Breast epithelium (tissue), 4 donors: ENCODE measurements at places on chromosomes 11 and 22.

GRCh38 chr11:61480994-61481335, 27.6 kb upstream of the LRRC10B start:
- DNase-seq: no peak

GRCh38 chr11:63510360-63511047, 4.6 kb downstream of the LGALS12 start:
- DNase-seq: no peak

DNA sequence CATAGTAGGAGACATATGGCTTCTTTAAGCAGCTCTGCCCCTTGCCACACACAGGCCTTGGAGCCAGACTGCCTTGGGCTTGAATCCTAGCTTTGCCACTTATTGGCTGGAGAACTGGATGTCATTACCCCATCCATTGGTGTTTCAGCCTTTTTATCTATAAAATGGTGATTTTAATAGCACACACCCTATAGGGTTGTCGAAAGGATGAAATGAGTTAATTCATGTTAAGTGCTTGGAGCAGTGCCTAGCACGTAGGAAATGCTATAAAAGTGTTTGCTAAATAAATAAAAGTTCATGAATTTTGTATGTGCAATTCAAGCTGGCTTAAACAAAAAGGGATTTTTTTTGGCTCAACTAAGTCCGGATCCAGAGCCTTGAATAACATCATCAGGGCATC, 120.7 kb downstream of the TIMP3 start:
- DNase-seq: no peak

GRCh38 chr22:46650078-46650810, 30.1 kb downstream of the GRAMD4 start:
- no peak for DNase-seq

GRCh38 chr11:66915866-66916265, 42.3 kb downstream of the PC start:
- peak; percentile 43 for DNase-seq

DNA sequence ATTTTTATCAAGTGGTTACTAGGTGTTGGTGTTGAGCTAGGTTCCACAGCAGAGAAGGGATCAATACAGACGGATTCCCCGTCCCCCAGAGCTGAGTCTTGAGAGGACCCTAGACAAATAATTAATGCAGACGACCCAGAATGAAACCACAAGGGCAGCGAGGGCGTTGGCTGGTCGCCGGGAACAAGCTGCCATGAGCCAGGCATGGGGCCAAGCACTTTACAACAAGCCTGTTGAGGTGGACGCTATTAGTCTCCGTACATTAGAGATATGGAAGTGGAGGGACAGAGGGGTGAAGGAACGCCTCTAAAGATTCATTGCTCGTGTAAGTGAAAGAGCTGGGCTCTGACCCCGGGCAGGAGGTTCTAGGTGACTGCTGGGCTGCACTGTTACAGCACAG, 77.1 kb upstream of the EIF3D start:
- no peak for DNase-seq

DNA sequence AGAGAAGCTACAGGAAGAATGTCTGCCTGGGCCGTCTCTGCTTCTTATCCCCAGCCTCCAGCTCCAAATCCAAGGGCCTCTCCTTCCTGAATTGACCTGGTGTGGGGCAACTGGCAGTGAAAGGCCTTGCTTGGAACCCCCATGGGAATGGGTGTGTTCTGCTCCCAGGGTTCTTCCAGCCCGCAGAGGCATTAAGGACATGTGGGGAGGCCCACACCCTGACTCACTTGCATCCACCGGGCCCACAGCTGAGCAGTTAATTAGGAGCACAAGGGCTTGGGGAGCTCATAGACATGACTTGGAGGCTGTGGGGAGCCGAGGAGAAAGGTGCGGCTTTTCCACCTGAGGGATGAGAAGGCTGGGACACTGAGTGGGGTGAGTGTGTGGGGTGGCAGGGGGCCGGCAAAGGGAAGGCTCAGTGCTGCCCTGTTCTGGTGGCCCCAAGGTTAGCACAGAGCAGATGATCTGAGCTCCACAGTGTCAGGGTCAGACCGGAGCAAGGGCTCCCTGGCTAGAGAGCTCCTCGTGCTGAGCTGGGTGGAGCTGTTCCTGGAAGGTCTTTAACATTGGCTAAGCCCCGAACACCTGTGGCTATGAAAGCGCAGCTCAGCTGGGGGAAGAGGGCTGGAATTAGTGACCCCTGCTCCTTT, 64.5 kb upstream of the NECTIN1 start:
- no peak for DNase-seq

DNA sequence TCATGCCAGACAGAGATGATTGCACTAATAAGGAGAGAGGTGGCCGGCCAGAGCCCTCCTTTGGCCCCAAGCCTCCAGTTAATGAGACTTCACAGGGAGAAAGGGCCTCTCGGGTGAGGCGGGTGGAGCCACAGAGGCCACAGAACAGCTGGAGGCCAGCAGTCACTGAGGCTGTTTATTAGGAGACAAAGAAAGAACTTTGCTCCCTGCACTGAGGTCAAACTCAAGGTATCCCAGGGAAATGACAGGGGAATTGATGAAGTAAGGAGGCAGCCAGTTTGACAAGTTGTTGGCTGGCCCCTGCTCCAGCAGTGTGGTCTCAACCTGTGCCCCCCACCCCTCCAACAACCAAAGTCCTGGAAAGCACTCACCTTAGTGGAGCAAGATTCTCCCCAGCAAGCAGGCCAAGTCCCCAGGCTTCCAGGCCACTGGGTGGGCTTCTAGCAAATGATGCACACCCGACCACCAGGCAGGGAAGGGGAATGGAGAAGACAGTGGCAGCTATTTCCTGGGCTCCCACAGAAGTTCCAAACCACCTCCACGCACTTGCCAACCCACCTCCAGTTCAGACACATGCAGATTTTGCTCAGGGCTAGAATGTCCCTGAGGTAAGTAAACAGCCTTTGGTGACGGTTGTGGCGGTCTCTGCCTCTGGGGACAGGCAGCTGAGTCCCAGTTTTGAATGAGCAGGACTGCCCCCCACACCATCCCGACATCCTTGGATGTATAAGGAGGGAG, 53.2 kb downstream of the RPUSD4 start:
- no peak for DNase-seq

GRCh38 chr11:70173018-70173417, 30.1 kb upstream of the FADD start:
- DNase-seq: no peak

DNA sequence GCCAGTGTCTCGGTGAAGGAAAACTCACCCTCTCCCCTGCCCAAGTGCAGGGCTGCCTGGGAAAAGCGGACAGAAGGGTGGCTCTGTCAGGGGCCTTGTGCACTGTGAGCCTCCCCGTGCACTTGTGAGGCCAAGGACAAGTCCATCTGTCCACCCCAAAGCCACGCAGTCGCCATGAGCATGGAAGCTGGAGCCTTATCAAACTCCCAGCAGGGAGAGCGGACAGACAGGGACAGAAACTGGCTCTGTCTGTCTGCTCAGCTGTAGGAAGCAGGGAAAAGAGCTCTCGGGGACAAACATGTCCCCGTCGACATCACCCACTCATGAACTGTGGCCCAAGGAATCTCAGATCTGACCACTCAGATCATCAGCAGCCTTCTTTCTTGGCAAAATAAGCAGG, 1385.4 kb downstream of the TBC1D22A start:
- DNase-seq: no peak

- DNase-seq: no peak
Observed at GRCh38 chr11:4610258-4610935, 2.4 kb upstream of the TRIM68 start.

DNA sequence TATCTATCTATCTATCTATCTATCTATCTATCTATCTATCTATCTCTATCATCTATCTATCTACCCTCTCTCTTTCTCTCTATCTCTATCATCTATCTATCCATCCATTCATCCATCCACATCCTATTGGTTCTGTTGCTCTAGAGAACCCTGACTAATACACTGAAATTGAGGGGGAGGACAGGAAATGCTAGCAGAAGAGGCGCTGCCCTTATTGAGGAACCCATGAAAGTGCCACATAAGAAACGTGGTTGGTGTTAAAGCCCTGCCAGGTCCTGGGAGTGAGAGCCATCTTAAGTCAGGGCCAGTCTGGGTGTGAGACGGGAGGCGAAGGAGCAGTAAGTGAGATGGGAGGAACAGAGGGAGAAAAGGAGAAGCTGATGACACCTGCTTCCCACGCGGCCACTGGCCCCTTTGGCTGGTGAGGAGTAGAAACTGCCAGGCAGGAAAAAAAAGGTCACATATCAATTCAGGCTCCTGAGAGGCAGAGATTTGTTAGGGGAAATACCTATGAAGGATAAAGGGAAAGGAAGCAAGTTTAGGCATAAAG, 87.9 kb upstream of the PLET1 start:
- DNase-seq: no peak
